ENCODE measurements at places on chromosomes 4 and X.

DNA sequence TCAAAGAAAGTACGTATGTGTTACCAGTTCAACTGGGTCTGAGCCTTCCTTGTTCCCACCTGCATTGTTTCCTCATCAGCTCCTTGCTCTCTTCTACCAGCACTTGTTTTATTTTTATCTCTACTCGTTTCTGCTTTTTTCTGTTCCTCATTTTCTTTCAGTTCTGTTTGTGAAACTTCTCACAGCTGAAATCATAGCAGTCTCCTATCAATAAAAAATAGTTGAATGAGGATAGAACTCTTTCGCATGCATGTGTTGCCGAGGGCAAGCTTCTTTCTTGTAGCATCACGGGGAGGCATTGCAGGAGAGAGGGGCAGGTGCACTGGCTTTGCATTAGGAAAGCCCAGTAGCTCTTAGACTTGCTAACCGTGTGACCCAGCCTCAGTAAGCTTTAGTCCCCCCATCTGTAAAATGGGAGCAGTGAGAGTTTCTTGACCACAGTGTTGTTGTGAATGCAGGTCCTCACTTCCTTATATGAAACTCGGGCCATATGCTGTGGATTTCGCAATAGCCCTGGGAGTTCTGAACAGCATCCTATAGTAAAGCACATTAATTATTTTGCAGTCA, 24.7 kb downstream of the OFD1 start:
- no peak for DNase-seq

DNA sequence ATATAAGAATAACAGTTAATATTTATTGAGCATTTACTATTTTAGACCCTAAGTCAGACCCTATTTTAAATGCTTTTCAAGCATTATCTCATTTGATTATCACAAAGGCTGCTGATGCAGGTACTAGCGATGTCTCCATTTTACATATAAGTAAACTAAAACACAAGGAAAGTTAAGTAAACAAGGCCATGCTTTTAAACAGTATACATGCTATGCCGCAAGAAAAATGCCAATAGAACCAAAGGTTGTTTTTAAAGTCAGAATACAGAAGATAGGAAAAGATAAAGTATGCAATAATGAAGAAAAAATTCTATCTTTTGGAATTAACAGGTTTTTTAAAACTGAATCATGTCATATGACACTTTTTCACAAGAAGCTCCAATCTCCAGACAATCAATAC, 26.2 kb downstream of the RFC1 start:
- DNase-seq: no peak

DNA sequence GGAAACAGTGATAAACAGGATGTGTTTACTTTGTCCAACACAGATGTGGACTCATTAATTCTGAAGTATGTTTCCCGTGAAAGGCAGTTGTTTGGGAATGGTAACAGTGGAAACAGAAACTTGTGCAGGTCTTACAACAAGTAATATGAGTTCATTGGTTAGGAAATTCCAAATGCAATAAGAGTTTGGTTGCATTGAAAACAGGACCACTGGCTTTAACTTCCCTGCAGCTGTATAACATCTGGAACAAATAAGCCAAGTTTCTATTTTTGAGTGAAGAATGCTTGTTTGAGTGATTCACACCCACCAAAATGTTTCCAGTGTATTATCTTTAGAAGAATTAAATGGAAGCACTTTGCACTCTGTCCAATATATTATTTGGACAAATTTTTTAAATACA, 82.4 kb upstream of the BMP3 start:
- no peak for DNase-seq

DNA sequence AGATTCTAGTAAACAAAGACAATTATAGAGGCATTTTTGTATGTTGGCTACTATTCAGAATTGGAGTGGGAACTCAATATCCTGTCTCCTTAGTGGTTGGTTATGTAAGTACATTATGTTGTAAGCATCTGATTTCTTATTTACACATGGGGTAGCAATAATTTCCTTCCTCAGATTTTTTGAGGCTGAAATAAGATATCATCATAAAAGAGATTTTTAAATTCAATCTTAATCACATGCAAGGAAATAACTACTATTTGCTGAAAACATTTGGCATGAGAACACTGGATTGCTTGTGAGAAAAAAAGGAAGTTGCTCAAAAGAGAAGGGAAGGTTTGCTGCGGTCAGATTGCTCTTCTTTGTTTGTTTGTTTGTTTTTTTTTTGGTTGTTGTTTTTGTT, 437.7 kb upstream of the HS3ST1 start:
- DNase-seq: no peak

- DNase-seq: no peak
Observed at GRCh38 chr4:145613566-145614232, 5.5 kb upstream of the MMAA start.

DNA sequence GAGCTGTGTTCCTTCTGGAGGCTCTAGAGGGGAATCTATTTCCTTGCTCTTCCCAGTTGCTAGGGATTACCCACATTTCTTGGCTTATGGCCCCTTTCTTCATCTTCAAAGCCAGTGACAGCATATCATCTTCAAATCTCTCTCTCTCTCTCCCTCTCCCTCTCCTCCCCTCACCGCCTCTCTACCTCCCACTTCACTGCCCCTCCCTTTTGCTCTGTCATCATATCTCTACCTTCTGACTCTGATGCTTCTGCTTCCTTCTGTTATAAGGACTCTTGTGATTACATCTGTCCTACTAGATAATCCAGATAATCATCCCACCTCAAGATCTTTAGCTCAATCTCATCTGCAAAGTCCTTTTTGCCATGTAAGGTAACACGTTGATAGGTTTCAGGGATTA, 93.1 kb upstream of the TEX13D start:
- no peak for DNase-seq

DNA sequence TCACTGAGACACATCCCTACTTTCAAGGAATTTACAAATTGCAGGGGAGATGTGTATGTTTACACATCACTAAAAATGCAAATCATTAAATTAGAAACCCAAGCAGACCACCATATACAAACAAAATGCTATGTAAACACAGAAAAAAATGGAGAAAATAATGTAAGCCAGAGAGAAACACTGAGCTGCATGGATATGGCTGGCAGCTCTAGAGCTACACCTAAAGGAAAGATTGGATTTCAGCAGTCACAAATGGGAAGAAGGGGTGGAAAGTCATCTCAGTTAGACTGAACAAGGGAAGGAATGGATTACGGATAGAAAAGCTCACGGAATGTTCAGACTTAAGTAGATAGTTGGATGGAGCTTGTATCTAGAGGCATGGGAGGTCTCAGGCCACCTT, 186.3 kb downstream of the MOSPD2 start:
- DNase-seq: no peak

DNA sequence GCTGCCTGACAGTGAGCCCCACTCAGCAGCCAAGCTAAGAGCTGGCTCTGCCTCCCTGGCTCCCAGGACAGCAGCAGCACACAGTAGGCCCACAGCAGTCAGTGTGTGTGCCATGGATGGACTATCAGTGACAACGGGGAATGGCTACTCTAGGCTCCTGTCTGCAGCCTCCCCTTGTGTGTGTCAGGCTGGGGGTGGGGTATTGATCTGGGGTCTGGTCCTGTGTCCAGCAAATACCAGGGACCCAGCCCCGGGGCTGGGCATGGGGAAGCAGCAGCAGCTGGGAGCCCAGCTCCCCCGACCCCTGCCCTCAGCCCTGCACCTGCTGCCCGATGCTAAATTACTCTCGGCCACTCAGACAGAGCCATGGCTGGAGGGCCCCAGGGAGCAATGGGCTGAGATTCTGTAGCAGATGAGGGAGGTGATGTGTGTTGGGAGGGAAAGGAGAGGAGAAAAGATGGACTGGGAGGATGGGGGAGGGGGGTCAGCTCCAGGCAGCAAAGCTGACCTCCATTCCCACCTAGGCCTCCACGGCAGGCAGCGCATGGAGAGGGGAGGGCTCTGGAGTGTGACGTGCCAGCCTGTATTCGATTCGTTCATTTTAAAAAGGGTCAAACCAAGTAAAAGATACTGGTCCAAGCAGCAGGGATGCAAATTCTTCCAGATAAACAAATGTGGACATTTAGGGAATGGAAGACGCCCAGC, 61.3 kb upstream of the CRMP1 start:
- no peak for DNase-seq

DNA sequence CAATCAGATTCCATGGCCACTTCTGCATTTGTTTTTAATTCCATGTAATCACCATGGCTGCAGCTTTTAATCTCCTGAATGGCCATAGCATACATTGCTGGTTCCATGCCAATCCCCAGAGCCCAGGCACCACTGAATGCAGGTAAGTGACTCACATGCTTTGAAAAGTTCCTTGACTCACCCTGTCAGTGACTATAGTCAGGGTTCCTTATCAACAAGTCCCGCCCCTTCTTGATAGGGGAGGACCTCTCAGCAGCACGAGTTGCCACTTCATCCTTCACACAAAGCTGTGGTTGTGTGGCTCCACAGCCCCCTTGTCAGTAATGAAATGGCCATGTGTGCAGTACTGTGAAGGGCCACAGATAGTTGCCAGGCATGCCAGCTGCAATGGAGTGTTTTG, 516.6 kb downstream of the PPARGC1A start:
- DNase-seq: no peak

- DNase-seq: no peak
Observed at GRCh38 chr4:144504883-144505282, 141.1 kb upstream of the HHIP start.

DNA sequence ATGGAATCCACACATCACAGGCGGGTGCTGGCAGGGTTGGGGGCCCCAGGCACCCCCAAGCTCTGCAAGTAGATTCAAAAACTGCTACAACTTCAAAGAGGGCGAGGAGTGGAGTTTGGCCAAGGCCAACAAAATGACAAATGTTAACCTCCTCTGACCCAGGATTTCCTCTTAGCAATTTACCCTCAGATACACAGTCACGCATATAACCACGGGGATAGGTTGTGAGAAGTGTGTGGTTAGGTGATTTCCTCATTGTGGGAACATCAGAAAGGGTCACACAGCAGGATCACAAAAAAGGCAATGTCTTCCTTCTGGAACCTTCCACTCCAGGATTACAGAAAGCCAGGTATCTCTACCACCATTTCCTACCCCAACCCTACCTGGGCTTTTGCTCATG, 62.4 kb downstream of the C4orf50 start:
- no peak for DNase-seq

DNA sequence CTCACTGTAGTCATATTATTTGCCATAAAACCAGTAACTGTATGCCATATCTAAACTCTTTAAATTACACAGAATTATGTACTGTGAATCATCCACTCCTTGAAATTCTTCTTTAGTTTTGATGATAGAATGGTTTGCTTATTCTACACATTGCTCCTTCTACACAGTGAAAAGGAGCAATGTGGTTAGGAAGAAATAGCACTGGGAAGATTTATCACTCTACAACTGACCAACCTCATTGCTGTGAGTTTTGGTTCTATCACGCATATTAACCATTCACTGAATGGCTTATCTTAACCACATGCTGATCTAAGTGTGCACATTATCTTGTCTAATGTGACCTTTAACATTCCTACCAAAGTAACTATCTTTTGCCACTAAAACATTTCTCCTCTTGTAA, 415.7 kb upstream of the NDST4 start:
- DNase-seq: no peak

- DNase-seq: no peak
Observed at GRCh38 chr4:117549524-117549923, 464.1 kb upstream of the TRAM1L1 start.

DNA sequence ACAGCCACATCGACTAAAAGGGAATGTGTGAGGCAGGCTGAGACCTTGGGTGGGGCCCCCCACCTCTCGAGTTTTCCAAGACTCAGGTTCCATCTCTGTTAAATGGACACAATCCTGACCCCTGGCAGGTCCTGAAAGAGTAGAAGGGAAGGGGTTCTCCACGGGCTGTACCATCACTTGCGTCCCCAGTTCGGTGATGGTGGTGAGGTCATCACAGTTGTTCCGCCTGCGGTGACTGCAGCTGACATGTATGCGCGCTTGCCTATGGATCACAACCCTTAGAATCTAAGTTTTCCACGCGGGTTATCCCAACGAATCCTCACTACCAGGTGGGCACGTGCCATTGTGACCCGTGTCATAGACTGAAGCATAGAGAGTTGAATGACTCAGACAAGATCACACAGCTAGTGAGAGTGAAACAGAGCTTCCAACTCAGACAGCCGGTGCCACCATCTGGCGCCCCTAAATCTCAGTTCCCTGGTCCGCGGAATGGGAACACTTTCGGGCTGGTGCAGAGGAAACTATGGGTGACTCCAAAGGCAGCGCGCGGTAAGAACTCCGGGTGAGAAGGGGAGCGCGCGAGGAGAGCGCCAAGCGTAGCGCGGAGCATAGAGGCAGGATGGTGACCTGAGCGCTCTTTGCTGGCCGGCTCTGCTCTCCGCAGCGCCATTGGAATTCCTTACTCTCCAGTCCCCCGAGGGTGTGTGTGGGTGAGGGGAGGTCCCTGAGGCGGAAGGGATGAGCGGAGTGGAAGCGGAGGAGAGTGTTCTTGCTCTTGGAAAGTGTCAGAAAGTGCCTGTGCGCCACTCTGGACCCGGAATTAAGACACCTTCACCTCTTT, 10.5 kb downstream of the MSX1 start:
- DNase-seq: no peak

DNA sequence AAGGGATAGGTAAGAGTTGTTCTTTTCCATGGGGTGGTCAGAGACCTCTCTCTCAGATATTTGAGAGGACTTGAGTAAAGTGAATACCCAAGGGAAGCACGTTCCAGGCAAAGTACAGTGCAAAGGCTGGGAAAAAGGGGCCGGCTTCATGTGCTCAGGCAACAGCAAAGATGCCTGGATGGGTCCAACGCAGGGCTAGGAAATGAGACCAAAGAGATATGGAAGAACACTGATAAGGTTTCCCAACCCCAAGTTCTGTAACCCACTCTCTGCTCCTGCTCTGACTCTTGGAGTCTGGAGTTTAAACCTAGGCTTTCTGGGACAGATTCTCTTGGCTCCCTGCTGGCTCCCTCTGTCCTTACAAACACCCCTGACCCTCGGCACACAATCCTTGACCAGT, 36.2 kb upstream of the PROM1 start:
- DNase-seq: no peak

- no peak for DNase-seq
Observed at GRCh38 chrX:136497556-136498052, at the start of gene HTATSF1. HTATSF1 (plus strand) TSS chrX:136497592; CDS start chrX:136497685, 93 bp downstream.

- no peak for DNase-seq
Observed at GRCh38 chr4:44368413-44369167, 80.0 kb downstream of the KCTD8 start.

GRCh38 chrX:110381216-110381615, 22.6 kb downstream of the RTL9 start:
- DNase-seq: no peak

DNA sequence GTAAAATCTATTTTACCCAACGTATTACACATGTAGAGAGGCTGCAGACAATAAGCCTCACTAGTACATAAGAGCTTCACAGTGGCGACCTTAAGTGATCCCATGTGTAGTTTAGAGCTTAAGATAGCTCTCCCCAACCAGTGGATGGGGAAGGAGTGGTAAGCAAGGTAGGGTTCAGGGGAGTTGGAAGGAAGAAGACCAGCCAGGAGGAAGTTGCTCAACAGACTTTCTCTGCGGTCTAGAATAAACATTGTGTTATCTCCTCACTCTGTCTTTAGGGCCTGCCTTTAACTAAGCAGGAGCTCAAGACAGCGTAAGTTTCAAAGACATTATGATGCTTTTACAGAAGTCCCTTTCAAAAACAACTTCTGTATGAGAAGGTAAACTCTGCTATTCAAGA, 16.8 kb downstream of the MEPE start:
- DNase-seq: peak; percentile 7
